ENCODE measurements at places on chromosomes 7 and 10.

DNA sequence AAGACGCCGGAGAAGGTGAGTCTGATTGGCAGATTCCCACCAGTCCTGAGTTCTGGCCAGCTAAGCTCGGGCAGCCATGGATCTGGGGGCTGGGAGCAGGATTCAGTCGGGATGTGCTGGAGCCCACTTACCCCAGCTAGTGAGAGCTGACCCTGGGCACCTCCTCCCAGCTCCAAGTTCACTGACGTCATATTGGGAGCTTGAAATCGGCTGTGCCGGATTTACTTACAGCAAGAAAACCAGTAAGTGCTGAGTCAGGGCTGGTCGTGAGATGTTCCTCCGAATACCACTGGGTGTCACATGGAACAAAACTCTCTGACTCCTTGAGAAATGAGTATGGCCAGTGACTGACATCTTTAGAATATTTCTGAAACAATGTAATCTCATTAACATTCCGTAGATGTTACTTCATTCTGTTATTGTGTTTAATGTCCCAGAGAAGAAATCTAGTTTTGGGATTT lies 621.2 kb downstream of the SDK1 start:
- no peak for DNase-seq

DNA sequence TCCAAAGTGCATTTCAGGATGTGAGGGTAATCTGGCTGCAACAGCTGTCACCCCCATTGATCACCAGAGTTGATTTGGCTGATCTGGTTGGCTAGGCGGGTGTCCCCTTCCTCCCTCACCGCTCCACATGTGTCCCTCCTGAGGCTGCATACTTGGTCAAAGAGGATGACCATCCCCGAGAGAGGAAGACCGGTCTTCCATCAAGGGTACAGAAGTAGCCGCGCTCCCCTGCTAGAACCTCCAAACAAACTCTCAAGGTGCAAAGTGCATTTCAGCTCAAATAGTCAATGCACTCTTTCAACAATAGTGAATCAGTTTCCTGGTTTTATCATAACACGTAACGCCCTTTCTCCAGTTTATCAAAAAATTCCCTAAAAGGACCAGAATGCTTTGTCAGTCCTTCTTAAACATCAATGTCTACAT lies 44.6 kb downstream of the CARD11 start:
- DNase-seq = no peak

DNA sequence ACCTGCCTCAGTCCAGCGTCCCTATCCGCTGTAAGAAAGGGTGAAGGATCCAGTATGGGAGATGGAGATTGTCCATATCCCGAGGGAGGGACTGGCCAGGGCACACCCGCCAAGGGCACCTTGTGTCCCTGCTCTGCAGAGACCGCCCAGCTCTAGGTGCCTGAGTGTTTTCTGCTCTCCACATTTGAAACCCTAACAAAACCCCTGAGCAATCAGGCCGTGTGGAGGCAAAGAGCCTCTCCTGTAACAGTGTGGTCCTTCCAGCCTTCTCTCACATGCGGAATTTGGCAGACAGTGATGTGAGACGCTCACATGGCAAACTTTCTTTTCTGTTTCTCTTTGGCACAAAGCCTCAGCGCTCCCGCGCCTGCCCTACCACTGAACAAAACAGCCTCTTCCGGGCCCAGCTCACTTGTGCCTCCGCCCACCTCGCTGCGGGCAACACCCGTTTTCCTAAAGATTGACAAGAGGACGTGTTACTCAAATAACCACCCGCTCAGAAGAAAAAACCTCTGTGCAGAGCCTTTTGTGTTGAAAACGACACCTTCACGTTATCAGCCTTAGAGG lies 514.8 kb downstream of the DNAJB6 start:
- DNase-seq = peak; percentile 78

GRCh38 chr10:99236627-99237309 lies 1.1 kb upstream of the HPSE2 start:
- DNase-seq = no peak

GRCh38 chr7:4430227-4430626 lies 251.9 kb upstream of the FOXK1 start:
- no peak for DNase-seq
